ENCODE measurements at places on chromosomes 5 and 9.

DNA sequence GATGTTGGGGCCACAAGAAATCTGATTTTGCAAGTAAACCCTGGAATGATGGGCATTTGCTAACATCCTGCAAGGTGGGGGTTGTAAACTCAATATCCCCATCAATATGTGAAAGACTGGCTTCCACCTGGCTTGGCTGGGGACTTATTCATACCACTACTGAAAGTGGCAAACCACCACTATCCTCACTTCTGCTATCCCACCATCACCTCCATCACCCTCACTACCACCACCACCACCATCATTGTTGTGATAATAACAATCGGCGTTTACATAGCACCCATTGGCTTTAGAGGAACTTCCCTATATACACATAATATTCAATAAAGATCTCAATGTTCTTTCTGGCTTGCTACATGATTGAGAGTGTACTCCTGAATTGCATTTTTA lies 224.7 kb upstream of the DAP start:
- DNase-seq: no peak

GRCh38 chr9:77523891-77524290 lies 124.2 kb downstream of the GNA14 start:
- peak; percentile 27 for DNase-seq

DNA sequence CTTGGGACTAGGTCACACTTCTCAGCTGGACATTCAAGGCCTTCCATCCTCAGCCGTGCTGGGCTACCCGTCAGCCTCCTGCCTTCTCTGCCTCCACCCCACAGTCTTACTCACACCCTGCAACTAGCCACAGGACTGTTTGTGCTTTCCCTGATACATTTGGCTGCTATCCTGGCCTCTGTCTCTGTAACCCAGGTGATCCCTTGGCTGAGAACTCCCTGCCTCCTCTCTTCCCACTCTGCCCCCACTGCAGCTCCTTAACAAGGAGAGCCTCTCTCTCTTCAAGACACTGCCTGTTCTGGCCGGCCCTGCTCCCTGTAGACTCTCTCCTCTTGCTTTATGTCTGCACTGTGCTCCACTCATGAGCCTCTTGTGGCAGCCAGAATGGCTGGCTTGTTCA lies 120.6 kb downstream of the MSX2 start:
- no peak for DNase-seq

- DNase-seq: no peak
Measured at GRCh38 chr5:31385774-31386537, 145.9 kb downstream of the DROSHA start.

DNA sequence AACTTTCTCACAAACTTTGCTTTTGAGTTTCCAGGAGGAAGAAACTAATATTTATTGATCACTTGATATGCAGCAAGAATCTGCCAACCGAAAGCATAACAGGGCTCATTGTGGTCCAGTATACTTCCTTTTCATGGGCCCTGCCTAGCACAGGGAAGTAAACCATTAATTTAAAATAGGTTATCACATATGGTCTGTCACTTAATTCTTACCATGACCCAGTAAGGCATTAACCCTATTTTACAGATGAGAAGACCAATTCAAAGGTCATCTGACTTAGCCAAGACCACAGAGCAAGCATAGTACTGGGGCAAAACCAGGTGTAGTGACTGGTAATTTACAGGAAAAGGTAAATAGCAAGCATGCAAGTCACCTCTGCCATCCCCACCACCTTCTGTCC lies 336.9 kb upstream of the DMAC1 start:
- DNase-seq: no peak

DNA sequence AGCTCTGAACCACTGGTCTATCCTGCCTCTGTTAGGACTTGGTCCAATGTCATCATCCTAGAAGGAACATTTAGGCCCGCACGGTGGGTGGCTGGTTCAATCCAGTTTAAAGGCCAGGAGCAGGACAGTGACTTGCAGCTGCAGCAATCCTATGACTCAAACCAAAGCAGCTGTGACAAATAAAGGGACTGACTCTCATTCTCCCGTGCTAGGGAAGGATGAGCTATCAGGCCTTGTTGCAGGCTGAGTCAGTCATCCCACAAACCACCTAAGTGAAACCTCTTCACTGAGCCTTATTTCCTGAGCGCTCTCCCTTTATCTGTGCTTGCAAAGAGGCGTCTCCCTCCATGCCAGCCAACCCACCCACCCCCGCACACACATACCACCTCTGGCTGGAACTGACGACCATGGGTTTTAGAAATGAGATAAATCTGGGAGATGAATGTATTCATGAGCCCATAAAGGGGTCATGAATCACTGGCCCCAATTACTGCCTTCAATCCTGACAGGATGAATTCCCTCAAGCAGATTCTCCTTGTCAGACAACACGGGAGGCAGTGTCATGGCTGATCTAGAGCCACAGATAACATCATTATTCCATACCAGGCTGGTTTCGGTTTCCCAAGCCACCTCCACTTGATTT lies 93.4 kb downstream of the KCNIP1 start:
- DNase-seq: peak; percentile 15

GRCh38 chr5:150694612-150695011 lies 6.2 kb downstream of the RBM22 start:
- DNase-seq: no peak
